ENCODE measurements at places on chromosomes 13 and 19.

- no peak for DNase-seq
Measured at GRCh38 chr19:39637891-39638290, 17.8 kb upstream of the LGALS16 start.

DNA sequence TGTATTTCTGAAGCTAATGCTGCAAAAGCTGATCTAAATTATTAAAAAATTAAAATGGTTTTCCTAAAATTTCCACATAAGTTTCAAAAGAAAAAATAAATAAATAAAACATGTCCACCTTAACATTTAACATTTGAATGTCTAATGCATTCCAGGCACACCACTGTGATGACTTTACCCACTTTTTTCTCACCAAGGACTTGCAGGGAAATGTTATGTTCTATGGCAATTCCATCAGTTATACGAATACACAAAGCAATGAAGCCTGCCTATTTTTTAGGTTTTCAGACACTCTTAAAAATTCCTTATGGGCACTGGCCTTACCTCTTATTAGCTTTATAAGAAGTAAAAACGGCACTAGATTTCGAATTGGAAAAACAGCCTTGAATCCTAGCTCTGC, 10.2 kb downstream of the TSC22D1 start:
- no peak for DNase-seq

GRCh38 chr13:101522607-101523006, 70.1 kb downstream of the ITGBL1 start:
- DNase-seq = no peak

DNA sequence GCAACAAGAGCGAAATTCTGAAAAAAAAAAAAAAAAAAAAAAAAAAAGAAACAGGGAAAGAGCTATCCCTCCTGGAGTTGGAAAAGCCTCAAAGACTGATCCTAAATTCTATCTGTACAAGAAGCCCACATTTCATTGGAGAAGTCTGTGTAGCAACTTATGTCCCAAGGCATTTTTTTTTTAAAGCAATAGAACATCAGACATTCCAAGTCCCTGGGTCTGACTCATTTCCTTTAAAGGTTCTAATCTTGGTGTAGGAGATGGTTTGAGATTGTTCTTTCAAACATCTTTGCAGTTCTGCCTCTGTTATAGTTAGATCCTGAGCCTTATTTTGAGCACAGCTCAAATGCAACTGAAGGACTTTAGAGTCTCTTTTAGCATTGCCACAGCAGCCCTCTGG, 706.5 kb upstream of the MIR17HG start:
- no peak for DNase-seq

GRCh38 chr13:36509369-36509768, 77.1 kb downstream of the CCNA1 start:
- DNase-seq = no peak

DNA sequence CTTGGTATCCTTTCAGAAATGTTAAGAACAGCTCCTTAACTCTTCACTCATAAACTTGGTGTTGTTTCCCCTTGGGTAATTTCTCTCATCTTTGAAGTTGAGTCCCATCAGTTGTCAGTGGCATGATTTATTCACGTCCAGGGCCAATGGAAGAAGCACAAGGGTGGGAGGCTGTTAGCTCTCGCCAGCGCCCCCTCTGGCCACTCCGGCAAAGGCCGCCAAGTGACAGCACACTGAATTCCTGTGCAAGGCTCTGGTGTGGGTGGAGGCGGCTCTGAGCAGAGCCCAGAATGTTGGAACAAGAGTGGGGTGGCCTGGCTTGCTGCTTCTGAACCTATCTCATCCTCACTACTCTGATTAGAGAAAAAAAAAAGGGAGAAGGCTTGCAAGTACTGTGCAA, 13.1 kb upstream of the MEDAG start:
- DNase-seq = no peak

- DNase-seq = no peak
Measured at GRCh38 chr13:82439159-82439904, 1442.9 kb downstream of the SLITRK1 start.

DNA sequence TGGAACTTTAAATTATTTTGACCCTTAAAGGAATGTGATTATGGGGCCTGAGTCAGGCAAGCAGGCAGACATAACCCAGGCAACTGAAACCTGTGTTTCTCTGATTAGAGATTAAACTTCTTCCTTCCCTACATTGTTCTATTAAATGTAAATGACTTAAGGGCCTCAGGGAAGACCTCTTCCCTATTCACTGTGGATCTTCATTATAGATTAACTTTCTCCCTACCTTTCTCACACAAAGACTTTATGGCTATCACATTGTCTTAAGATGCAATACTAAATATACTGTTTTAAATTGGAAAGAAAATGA, 8.8 kb upstream of the METTL21C start:
- no peak for DNase-seq

- no peak for DNase-seq
Measured at GRCh38 chr13:49594576-49594975, 9.2 kb upstream of the RCBTB1 start.

DNA sequence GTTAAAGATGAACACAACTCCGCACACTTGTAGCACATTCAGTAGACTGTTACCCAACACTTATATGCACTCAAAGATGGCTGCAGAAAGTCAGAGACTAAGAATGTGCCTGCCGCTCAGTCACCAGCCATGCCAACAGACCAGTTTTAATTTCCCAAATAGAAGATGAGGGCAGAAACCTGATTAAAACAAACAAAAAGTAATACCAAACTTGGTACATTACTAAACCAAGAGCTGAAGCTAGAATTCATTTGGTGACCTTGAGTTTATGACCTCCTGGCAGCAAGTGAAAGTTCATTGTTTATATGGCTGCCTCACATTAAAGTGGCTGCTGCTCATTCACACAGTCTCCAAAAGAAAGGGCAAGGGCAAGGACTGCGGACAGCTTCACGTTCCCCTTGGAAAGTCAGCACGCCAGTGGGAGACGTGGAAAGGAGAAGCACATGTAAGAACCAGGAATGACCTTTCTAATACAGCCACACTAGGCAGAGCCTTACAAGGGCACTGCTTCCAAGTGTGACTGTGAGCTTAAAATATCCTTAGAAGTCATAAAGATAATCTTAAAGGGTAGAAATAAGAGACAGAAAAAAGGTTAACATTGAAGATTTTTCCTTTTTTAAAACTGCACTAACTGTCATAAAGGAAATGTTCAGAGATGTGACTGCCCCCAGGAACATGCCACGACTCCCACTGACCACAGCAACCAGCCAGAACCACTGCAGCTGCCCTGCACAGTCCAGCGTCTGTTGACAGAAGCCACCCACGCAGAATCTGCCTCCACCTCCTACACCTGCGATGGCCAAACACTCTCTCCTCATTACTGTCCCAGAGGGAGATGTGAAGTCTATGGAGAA, 73.5 kb downstream of the STK24 start:
- DNase-seq = no peak
